Stimulated activated naive CD8-positive, alpha-beta T cell treated with anti-CD3 and anti-CD28 coated beads, Interleukin-15, amount 100 ng/mL, for 72 hours (primary cell): ENCODE measurements at places on chromosomes 1 and 21.

- no peak for DNase-seq
Observed at GRCh38 chr1:234288946-234289345, 84.3 kb upstream of the COA6 start.

GRCh38 chr1:88685259-88685620 lies 1.2 kb downstream of the PKN2 start:
- DNase-seq: no peak

DNA sequence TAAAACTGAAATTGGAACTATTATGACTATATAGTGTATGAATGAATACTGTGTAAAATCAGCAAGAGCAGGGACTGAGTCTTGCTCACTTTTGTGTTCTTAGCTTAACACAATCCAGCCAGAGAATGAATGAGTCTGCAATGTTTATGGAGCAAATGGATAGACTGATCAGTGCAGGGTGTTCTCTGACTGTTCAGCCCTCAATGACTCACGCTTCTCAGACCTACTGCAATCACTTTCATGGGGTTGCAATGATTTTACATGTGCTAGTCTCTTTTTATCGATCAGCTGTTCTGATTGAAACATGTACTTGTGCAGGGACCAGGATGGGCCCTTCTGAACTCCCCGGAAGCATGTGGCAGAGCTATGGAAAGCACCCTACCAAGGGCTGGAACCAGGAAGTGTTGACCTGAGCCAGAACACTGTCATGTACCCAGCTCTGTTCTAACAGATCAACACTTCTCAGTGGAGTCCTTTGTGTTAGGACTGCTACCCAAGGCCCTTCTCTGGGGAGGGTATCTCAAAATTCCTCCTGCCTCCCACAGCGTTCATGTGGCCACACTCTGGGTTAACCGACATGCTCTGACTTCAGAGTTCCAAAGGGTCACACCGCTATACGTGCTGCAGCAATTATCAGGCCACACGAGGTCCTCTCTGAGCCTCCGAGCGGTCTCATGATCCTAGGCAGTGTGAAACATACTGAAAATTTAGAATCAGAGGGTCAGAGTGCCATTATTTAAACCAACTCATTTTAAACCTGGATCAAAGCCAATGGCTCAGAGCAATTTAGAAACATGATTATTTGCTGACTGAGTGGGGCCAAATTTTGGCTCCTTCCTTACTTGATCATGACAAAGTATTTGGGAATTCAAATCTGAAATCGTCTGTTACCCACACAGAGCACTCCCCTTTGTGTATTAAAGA lies 35.2 kb downstream of the GRIK1 start:
- DNase-seq: no peak

DNA sequence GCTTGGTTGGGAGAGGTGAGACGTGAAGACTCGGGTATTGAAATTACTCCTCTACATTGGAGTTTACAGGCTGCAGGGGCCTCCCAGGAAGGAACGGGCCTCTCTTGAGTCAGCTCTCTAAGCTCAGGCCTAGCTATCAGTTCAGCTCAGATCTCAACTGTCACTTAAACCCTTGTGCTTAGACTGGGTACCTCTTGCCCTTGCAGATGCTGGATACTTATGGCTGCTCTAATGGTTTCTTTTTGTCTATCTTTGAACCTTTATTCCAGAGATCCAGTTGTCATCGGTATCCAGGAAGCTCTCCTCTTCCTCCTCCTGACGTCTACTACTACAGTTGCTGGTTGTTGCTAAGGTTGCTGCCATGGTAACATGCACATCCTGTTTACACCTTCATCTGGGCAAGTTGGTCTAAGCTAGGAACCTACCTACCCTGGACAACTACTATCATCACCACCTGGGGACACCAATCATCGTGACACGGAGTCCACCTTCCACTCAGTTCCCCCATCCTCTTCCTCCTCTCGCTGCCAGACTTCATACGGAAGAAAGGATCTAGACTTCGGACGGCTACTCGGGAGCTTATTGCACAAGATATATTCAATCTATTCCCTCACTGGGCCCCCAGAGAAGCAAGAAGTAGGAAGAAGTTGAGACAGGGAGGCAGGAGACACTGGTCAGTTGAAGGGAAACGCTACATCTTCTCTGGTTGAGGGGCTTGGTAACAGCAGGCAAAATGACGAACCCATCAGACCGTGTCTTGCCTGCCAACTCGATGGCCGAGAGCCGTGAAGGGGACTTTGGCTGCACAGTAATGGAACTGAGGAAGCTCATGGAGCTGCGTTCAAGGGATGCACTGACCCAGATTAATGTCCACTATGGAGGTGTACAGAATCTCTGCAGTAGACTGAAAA lies 56.1 kb downstream of the ATP2B4 start:
- peak; percentile 52 for DNase-seq

- no peak for DNase-seq
Observed at GRCh38 chr1:16372535-16373285, 5.7 kb downstream of the SZRD1 start.

DNA sequence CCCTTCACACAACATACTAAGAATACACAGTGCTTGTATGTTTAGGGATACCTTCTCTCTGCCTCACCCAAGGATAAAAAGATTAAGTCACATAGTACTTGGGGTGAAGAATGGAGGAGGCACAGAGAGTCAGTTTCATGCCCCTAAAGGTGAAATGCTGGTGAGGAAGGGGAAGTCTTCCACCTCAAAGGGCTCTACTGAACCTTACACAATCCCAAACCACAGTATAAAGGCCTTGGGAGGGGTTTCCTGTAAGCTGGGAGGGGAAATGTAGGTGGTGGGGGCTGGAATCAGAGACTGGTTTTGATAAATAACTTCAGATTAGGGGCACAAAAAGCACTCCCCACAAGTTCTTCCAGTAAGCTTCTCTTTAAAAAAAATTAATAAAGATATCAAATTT lies 3.5 kb downstream of the MINDY1 start:
- no peak for DNase-seq

- DNase-seq: no peak
Observed at GRCh38 chr21:43790010-43790524, 690 bp downstream of the RRP1 start.

DNA sequence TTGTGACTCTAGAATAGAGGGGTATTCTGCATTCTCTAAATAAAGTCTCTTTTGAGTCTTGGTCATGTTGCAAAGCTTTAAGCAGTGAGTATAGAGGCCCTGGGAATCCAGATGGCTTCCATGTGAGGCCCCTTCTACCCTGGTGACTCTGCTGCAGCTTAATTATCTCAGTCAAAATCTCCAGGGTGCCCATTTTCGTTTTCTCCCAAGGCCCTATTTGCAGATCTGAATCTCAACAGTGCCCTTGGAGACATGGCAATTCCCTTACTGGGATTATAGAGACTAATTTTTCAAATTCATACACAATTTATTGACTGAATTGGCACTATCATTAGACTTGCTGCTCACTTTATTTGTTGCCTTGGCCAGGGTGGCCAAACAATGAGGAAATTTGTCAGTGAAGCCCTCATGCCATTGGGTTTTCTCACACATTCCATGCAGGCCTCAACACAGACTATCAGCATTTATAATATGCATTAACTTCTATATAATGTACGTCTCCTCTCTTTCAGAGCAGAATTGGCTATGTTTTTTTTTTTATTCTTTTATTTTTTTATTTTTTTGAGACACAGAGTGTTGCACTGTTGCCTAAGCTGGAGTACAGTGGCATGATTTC lies 35.1 kb downstream of the PROX1 start:
- no peak for DNase-seq

- no peak for DNase-seq
Observed at GRCh38 chr1:16148329-16149092, 7.4 kb downstream of the EPHA2 start.

GRCh38 chr1:67850611-67851075 lies 17.4 kb upstream of the GNG12 start:
- DNase-seq: no peak

DNA sequence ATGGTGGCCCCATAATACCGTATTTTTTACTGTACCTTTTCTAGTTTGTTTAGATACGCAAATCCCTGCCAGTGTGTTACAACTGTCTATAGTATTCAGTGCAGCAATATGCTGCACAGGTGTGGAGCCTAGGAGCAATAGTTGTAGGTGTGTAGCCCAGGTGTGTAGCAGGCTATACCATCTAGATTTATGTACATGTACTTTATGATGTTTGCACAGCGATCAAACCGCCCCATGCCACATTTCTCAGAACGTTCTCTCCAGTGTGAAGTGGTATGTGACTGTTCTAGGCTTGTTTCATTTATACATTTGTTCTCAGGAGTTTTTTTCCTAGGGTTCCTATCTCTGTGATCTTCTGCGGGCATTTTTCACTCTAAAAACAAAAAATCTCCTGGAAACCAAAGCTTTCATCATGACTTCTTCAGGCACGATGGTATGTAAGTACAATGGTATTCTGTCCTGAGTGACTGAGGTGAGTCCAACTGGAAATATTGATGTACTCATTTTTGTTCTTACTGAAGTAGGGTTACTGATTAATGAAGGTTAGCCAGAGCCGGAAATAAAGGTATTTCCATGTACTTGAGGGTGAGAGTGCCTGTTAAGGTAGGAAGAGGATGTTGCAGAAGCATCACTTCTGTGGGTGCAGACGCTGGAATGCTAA lies 153.0 kb downstream of the GABPA start:
- no peak for DNase-seq

DNA sequence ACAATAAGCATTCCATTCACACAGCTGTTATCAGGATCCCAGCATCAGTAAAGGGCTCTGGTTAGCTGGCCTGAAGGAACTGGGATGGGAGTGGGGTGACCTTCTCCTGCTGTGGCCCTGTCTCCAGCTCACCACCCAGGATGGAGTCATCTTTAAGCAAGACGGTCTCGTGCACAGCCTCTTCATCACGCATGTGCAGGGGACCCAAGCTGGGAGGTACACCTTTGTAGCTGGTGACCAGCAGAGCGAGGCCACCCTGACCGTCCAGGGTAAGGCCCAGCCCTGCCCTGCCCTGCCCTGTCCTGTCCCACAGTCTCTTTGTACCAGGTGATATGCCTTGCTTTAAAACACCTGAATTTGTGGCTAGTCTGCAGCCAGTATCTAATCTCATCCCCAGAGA lies 24.3 kb downstream of the IGFN1 start:
- DNase-seq: no peak

DNA sequence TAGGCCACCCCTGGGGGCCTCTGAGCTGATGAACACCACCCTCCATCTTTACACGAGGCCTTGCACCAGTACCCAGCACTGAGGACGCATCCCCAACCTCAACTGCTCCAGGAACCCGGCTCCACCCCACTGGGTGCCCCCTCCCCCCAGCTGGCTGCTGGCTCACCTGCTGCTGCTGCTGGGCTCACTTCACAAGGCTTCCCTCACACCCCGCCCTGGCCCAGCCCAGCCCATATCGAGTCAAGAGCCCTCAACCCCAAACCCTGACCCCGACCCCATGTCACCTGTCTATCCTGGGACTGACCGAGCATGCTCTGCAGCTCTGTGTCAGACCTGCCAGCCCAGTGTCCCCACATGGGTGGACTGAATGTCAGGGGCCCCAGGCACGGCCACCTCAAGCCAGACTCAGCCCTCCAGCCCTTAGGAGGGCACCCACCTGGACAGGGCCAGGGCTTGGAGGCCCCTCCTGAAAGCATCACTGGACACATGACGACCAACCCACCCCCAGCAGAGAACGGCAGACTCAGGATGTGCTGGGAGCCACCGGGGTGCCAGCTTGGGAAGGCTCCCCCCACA lies 21.4 kb downstream of the WNT9A start:
- DNase-seq: no peak

- DNase-seq: no peak
Observed at GRCh38 chr1:89530444-89531089, 5.9 kb downstream of the LRRC8B start.

DNA sequence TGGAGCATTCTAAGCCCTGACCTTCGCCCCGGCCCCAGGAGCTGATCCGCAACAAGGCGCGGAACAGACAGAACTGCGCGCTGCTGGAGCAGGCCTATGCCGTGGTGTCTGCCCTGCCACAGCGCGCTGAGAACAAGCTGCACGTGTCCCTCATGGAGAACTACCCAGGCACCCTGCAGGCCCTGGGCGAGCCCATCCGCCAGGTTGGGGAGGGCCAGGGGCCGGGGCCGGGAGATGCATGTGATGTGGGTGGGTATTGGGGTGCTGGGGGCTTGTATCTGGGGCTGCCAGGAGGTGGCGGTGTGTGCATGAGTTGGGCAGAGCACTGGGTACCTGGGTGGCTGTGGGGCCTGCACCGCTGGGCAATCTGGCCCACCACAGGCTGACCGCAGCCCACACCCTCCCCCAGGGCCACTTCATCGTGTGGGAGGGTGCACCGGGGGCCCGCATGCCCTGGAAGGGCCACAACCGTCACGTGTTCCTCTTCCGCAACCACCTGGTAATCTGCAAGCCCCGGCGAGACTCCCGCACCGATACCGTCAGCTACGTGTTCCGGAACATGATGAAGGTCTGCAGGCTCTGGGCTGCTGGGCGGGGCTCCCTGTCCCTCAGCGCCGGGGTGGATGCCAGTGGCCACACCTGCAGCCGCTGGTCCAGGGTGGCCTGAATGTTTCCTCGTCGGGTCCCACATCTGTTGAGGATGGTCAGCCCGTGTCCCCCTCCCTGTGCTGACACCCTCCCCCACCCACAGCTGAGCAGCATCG lies 65.8 kb downstream of the TRIM11 start:
- DNase-seq: no peak

- DNase-seq: no peak
Observed at GRCh38 chr1:26614655-26615411, 81.0 kb upstream of the ARID1A start.

DNA sequence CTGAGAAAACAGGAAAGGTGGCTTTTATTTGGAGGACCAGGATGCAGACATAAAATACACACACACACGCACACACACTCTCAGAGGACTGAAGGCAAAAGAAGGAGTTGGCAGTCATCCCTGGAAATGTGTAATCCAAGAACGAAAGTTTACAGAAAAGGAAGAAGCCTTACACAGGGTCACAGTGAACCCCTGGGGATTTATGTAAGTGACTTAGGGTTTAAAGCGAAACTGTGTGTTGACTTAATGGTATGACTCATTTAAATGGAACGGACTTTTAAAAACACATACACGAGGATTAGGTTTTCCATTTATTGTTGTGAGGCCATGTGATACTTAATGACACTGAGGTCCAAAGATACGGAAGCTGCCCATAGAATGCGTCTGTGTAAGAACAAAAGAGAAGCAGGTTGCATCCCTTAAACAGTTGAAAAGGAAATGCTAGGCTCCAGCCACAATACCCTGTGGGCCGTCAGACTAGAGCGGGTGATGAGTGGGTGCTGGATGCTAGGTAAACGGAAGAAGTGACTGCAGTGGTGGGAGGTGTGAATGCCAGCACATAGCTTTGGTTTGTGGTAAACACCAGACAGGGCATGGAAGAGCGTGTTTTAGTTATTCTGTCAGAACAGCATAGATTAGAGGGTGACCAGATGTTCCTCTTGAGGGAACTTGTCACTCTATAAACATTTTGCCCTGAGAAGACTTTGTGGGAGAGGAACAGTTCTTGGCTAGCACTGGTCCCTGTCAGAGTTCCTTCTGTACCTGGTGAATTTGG lies 21.6 kb upstream of the BCL10 start:
- DNase-seq: peak; percentile 90

- no peak for DNase-seq
Observed at GRCh38 chr1:181086926-181087325, 1.6 kb upstream of the IER5 start.

GRCh38 chr1:21634806-21635535 lies 34.2 kb downstream of the RAP1GAP start:
- no peak for DNase-seq

GRCh38 chr1:224192082-224192788 lies 9.2 kb downstream of the DEGS1 start:
- no peak for DNase-seq
